ENCODE measurements at places on chromosomes 1 and 21. TPM values are rescaled to one million over a fixed set of nuclear protein-coding genes. Genes with fewer than 3 reads are reported as not detected.

CDA gene
- total RNA-seq = not detected

LEMD1 gene
- not detected for total RNA-seq

BTF3L4 gene
- 48.0 TPM for total RNA-seq

SESN2 gene
- 14.8 TPM for total RNA-seq

KCNQ4 gene
- 1.5 TPM for total RNA-seq

LGR6 gene
- total RNA-seq = not detected

FAM43B gene
- not detected for total RNA-seq

GPA33 gene
- total RNA-seq = not detected

FCRL5 gene
- total RNA-seq = not detected

DMRTA2 gene
- not detected for total RNA-seq

FMN2 gene
- total RNA-seq = not detected

NDUFS2 gene
- 89.6 TPM for total RNA-seq

FCER1A gene
- not detected for total RNA-seq

GRCh38 chr21:38256599-38257302, at the start of gene KCNJ15:
TSS of gene KCNJ15 (plus strand) at chr21:38256991. CDS start at chr21:38299262, 42,271 bp downstream.
- no peak for DNase-seq

GRCh38 chr21:33940881-33941245, 25.3 kb upstream of the ATP5PO start:
- no peak for DNase-seq

DNA sequence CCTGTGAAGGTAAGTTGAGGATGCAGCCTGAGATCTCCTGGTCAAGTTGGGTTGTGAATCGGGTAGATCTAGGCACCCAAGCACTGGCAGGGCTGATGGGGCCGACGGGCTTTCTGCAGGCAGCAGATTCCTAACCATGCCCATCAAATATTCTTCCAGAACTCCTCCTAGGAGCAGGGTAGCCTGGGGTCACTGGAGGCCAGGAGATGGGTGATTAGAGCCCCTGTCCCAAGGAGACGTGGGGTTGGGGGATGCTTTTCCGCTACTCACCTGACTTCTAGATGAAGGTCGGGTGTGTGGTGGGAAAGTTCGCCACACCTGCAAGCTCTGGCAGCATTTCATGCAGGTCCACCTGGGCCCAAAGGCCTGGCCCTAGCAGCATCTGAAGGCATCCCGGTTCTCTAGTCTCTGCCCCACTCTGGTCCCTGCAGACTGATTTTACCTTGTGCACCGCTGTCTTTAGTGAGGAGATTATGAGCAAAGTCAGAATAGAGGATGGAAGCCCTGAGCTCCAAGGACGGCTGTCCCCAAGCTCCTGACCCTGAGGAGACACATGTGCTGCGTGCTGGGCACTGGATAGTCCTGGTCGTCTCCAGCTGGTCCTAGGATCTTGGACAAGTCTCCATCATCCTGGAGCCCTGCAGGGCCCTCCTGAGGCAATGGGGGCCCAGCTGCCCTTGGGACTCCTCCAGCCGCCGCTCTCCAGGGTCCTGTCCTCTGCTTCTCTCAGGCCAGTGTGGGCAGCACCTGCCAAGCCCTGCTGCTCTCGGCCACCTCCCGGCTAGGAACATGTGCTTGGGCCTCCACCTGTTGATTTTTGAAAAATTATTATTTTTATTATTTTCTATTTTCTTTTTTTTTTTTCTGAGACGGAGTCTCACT, 21.8 kb upstream of the C2CD2 start:
- DNase-seq = no peak

GRCh38 chr1:114341856-114342255, 169.1 kb downstream of the TRIM33 start:
- no peak for DNase-seq

DNA sequence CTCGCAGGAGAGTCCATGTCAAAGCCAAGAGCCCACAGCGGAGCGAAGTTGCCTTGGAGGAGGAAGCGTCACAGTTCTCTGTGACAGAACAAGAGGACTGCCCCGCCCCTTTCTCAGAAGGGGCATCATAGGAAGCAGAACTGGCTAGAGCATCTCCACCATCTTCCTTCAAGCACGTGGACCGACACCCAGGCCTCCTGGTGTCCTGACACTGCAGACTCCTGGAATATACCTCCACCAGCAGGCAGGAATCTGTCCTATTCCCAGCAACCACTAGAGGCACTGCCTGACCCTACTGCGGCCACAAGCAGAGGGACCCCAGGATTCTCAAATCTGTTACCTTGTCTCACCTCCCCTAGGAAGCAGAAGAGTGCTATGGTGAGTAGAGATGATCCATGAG, 37.8 kb downstream of the GPA33 start:
- peak; percentile 55 for DNase-seq

DNA sequence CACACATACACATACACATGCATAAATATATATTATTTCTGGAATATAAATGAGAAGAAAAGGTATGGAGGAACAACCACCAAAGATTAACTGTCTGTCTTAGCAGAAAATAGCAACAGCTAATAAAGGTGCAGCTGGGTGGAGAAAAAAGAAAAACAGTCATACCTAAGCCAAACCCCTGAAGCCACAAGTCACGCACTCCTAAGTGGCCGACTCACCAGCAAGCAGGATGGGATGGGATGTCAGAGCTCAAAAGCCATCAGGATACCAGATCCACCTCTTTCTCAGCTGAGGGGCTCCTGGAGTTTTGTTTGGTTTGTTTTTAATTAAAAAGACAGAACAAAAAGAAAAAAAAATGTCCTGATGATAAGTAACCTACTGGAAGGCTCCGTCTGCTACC, 64.7 kb upstream of the HIVEP3 start:
- no peak for DNase-seq

- no peak for DNase-seq
Measured at GRCh38 chr1:69814926-69815325, 247.2 kb downstream of the LRRC7 start.

DNA sequence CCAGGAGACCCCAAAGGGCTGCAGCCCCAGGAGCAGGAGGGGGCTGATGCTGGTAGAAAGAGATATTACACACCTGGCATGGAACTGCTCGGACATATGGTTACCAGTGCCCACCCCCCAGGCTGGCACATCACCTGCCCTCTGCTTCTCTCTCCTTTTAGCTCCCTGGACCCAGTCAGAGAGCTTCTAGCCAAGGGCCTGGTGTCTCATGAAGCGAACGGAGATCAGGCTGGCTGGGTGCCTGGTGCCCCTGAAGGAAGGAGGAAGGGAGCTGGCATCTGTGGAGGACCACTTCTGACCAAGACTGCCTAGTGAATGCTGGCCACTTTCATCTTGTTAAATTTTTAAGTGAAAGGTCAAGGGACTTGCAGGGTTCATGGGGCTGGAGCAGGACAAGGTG, 53.1 kb downstream of the FOXO6 start:
- DNase-seq = no peak

- DNase-seq = no peak
Measured at GRCh38 chr1:1439546-1440261, 4.2 kb downstream of the VWA1 start.

- DNase-seq = no peak
Measured at GRCh38 chr21:23690316-23690715, 1917.0 kb downstream of the MRPL39 start.

GRCh38 chr1:43437031-43437973, 16.4 kb downstream of the HYI start:
- DNase-seq = no peak

DNA sequence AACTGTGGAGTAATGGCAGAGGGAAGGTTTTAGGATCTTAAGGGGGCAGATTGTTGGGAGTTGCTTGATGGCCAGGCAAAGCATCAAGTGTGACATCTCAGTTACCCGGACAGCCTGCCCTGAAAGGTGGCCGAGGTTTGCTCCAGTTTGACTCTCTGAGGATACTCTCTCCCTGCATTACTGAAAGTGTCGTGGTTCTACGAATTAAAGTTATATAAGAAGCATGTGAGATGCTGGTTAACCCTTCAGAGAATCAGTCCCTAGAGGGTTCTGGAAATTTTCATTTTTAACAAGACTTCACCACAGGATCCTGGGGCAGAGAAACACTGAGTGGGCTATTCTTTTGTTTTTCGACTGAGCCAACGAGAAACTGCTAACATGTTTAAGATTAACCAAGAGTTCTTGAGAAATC, 689 bp upstream of the ZNF644 start:
- no peak for DNase-seq

GRCh38 chr21:31873275-31873695, 465 bp downstream of the HUNK start:
- no peak for DNase-seq

GRCh38 chr1:160885042-160885441, at the start of gene ITLN1:
TSS of gene ITLN1 (minus strand) at chr1:160885180. CDS start at chr1:160884877, 303 bp downstream.
- DNase-seq = no peak

DNA sequence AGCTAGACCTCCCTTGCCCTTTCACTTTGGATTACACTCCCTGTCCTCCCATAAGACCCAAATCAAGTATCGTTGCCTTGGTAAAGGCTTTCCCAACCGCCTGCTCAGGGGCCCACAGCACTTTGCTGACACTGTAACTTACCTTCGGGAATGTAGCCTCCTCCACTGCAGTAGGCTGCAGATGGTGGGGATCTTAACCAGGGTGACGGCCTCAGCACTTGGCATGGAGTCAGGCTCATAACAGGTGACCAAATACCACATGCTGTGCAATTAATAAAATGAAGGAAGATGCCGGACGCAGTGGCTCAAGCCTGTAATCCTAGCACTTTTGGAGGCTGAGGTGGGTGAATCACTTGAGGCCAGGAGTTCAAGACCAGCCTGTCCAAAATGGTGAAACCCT, 88.7 kb upstream of the IRF2BP2 start:
- no peak for DNase-seq

GRCh38 chr1:119731060-119731459, 19.3 kb downstream of the PHGDH start:
- DNase-seq = no peak

- DNase-seq = no peak
Measured at GRCh38 chr1:32907435-32907834, 6.2 kb upstream of the TMEM54 start.

- DNase-seq = peak; percentile 92
Measured at GRCh38 chr1:206030714-206031113, 7.0 kb upstream of the CTSE start.

- DNase-seq = no peak
Measured at GRCh38 chr21:34143685-34144182, 70.4 kb downstream of the MRPS6 start.

DNA sequence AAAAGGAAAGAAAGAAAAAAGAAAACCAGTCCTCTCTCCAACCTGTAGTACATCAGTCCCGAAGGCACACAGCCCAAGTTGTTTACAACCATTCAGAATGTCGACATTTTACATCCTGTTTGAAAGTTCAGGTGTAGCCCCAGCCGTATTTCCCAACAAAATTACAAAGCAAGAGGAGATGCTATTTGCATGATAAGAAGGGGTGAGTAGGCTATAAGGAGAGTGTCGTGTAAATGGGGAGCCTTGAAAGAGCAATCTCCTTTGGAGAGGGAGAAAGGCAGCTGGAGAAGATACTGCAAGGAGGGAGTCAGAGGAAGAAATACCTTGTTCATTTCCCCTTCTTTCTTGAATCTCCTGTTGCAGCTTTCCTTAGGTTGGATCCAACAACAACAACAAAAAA, 35.5 kb upstream of the DENND1B start:
- DNase-seq = no peak

GRCh38 chr1:6753320-6754140, 31.7 kb upstream of the CAMTA1 start:
- DNase-seq = no peak

DNA sequence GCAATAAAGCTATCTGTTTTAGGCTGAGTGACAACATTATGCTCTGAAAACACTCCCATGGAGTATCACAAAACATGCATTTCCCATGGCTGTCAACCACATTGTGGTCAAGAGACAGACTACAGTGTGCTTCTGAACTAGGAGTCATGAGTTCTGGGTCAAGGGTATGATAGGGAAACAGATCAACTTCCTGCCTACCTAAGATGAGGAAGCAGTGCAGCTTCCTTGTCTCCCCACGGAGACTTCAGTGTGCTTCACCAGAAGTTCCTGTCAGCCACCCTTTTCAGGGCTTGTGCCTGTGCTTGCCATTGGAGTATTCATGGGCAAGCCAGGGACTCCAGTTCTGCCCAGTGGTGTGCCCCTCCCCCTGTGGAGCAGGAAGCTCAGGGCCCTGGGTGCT, 19.9 kb downstream of the LCE3E start:
- DNase-seq = no peak

- peak; percentile 79 for DNase-seq
Measured at GRCh38 chr21:44354775-44355771, 1.7 kb downstream of the TRPM2 start.

GRCh38 chr21:43734928-43735229, 15.9 kb downstream of the PDXK start:
- no peak for DNase-seq

GRCh38 chr1:204814166-204814884, 56.3 kb upstream of the NFASC start:
- no peak for DNase-seq

DNA sequence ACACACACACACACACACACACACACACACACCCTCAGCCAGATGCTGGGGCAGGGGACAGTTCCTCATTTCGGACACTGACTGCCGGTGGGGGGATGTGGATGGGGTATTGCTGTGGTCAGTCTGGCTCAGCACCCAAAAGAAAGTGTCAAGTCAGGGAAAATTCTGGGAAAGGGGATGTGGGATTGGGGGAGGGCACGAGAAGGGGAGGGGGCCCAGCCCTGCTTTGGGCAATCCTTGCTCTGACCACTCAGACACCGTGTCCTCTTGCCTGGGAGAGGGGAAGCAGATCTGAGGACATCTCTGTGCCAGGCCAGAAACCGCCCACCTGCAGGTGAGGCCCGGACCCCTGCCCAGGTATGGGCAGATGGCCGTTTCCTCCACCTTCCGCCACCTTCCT, at the start of gene C1QC:
Gene C1QC, plus strand, starts transcription at position 253 of the 400 bp plus-strand sequence. CDS start 391 bp downstream, outside the sequence.
- no peak for DNase-seq

DNA sequence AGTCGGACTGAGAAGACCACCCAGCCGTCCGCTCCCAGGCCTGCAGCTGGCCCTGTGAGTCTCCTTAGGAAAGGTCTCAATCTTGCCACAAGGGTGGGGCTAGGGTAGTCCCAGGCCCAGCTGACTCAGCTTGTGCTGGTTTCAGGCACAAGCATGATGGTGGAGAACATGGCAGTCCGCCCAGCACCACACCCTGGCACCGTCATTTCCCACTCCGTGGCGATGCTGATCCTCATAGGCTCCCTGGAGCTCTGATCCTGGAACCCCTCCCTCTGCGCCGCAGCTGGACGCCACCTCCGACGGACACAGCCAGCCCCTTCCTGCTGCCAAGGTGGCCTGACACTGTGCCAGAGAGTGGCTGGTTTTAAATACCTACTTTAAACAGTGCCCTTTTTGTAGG, 10.7 kb downstream of the TMEM81 start:
- DNase-seq = no peak

- DNase-seq = no peak
Measured at GRCh38 chr1:76136894-76137293, 62.3 kb downstream of the ST6GALNAC3 start.
